ENCODE measurements at places on chromosomes 6 and 20.
A peak's percentile ranks its signal among the peaks of the same experiment; 100 is the strongest.

GRCh38 chr6:43707269-43707668 is 19.7 kb upstream of the MRPS18A start:
- no peak for DNase-seq

GRCh38 chr20:33991502-33991901 is 2.2 kb upstream of the RALY start:
- DNase-seq, result no peak

DNA sequence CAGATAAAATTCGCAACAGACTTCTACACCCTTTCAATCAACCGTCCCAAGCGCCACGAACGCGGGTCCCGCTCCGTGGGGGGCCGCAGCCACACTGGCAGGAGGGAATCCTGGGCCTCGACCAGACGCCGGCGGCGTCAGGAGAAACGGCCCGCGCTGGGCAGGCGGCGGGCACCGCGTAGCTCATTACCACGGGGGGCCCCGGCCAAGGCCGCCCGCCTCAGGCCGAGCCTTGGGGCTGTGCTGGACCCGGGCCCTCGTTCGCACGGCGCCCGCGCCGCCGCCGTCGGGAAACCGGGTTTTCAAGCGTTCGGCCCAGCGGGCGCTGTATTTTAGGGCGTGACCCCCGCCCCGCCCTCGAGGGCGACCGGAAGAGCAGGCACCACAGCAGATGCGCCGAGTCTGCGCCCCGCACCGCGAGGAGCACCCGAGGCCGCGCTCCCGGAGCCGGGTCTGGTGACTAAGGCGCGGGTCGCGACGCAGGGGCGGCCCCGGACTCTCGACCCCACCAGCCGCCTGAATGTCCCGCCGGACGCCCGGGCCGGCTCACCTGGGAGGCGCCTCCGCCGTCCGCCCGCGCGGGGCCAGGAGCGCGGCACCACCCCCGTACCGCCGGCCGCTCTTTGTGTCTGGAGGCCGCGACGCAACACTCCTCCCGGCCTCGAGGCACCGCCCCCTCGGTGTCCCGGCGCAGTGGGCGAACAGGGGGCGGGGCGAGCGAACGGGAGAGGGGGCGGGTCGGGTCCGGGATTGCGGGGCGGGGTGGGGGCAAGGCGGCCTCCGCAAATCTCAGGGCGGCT is at the start of gene NINL:
Gene NINL, minus strand, starts transcription at position 627 of the 800 bp plus-strand sequence. CDS start 58,944 bp downstream, outside the sequence.
- DNase-seq, result peak; percentile 45

DNA sequence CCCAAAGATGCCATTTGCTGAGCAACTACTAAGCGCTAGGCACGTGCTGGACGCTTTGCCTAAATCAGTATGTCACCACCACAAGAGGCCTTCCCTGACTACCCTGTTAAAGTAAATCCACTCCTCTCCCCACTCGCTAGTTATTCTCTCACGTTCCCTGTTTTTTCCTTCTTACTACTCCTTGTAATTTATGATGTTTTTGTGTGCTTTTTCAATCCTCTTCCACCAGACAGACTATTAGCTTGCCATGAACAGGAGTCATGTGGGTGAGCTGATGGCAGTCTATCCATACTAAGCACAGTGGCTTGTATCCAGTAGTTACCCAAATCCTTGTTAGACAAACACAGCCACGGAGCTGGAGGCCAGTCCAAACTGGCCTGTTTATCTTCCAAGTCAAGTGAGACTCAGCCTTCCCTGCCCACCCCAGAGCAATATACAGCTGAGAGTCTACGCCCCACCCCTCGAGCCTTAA is 41.2 kb downstream of the C6orf132 start:
- DNase-seq, result no peak

Measured in GM10248 (cell line).